ENCODE measurements at places on chromosomes 11 and 22.

- H3K27me3 ChIP-seq: no peaks in the 10 kb centered on the region
- H3K4me1 ChIP-seq: peaks cover 9% of the 10 kb centered on the region
- no peaks in the 10 kb centered on the region for H3K36me3 ChIP-seq
Observed at GRCh38 chr11:60860943-60861342, 5.2 kb upstream of the PTGDR2 start.

DNA sequence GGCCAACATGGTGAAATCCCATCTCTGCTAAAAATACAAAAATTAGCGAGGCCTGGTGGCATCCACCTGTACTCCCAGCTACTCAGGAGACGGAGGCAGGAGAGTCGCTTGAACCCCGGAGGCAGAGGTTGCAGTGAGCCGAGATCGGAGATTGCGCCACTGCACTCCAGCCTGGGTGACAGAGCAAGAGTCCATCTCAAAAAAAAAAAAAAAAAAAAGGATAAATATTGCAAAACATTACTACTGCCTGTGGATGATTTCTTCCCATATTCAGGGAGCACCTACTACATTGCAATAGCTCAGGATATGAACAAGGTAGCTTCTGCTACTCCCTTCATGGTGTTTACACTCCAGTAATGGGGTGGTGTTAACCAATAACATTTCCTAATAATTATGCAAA, 980.6 kb downstream of the NTM start:
- H3K27me3 ChIP-seq: peaks cover 50% of the 10 kb centered on the region
- H3K4me1 ChIP-seq: no peaks in the 10 kb centered on the region
- H3K36me3 ChIP-seq: no peaks in the 10 kb centered on the region
- H3K27ac ChIP-seq: no peak overlapping the region
- no peak for DNase-seq

- H3K27me3 ChIP-seq: no peaks in the 10 kb centered on the region
- peaks cover 25% of the 10 kb centered on the region for H3K4me1 ChIP-seq
- DNase-seq: peak; percentile 7
- H3K27ac ChIP-seq: peak overlapping the region; percentile 42
- H3K4me3 ChIP-seq: no peak overlapping the region
Observed at GRCh38 chr22:40414311-40414710, 43.9 kb downstream of the SGSM3 start.

DNA sequence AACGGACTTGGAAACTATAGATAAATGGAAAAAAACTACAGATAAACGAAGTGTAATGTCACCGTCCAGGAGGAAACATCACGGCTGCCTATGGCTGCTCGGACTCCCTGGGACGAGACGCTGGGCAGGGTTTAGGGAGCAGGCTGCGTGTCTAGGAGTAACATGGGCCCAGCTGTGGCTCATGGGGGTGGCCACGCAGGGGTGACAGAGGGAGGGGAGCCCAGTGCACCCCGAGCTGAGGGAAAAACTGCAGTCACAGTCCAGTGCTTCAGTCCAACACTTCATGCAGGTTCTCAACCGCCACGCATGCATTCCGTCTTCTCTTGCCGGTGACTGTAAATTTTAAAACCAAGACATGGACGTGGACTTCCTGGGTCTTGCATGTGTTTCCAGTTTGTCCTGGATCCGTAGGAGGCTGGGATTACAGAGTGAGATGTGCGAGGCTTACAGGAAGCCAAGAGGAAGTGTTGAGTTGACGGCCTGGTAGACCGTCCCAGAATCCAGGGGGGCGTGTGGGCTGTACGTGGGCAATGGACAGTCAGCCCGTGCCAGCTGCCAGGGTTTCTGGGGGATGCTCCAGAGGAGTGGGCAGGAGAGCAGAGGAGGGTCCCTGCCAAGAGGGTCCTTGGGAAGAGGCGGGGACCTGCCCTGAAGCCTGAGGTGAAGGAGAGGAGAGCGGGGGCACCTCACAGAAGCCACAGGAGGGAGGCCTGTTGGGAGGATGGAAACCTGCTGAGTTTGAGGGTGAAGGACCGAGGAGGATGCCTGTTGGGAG, 691.4 kb downstream of the BRD1 start:
- peaks cover 3% of the 10 kb centered on the region for H3K27me3 ChIP-seq
- H3K27ac ChIP-seq: no peak overlapping the region
- H3K36me3 ChIP-seq: no peaks in the 10 kb centered on the region
- no peak for DNase-seq
- H3K4me3 ChIP-seq: no peak overlapping the region

GRCh38 chr22:47009304-47010101, 247.1 kb downstream of the TBC1D22A start:
- H3K4me3 ChIP-seq: no peak overlapping the region
- no peak overlapping the region for H3K27ac ChIP-seq
- H3K4me1 ChIP-seq: peaks cover 4% of the 10 kb centered on the region
- H3K27me3 ChIP-seq: no peaks in the 10 kb centered on the region

- H3K4me3 ChIP-seq: no peak overlapping the region
- H3K36me3 ChIP-seq: no peaks in the 10 kb centered on the region
- peaks cover 10% of the 10 kb centered on the region for H3K4me1 ChIP-seq
Observed at GRCh38 chr11:2528301-2529050, 83.7 kb downstream of the KCNQ1 start.

DNA sequence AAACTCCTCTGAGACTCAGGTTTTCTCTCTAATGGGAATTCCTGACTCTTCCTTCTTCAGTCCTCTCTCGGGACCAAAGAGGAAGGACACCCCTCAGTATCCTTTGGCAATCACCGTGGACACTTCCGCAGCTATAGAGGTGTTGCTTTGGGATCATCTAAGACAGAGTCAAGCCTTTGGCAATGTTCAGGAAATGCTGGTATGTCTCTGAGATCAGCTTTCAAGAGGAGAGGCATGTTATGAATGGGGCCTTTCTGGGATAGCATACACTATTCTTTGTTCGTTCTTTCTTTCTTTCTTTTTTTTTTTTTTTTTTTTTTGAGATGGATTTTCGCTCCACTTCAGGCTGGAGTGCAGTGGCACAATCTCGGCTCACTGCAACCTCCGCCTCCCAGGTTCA, 14.2 kb upstream of the OLFML1 start:
- H3K27ac ChIP-seq: no peak overlapping the region
- no peak for DNase-seq
- H3K4me3 ChIP-seq: no peak overlapping the region

DNA sequence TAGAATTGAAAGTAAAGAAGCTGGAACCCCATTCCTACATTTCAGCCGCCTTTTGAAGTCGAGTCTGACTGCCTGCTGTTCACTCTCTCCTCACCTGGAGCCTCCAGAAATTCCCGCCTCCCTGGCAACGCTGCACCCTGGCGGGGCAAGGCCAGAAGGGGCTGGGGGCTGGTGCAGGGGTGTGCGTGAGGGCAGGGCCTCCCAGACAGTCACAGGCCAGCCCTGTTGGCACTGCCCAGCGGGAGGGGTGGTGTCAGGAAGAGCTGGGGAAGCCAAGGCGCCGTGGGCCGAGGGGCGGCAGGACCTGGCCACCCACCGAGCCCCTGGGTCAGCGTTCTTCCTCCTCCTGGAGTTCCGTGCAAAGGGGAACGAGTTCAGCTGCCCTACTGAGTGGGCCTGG, 123.2 kb downstream of the KCNQ1OT1 start:
- peaks cover 28% of the 10 kb centered on the region for H3K4me1 ChIP-seq
- no peak overlapping the region for H3K4me3 ChIP-seq
- no peak overlapping the region for H3K27ac ChIP-seq

DNA sequence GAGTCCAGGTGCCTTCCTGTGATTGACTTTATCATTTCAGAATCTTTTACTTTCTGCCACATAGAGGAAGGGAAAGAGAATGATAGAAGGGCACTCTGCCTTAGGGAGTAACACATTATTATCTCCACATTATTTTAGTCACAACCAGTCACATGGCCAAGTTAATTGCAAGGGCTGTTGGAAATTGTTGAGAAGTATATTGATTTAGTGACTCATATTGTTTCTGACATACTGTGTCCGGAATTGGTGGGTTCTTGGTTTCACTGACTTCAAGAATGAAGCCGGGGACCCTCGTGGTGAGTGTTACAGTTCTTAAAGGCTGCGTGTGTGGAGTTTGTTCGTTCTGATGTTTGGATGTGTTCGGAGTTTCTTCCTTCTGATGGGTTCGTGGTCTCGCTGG, 8.7 kb downstream of the OR51B4 start:
- H3K4me1 ChIP-seq: no peaks in the 10 kb centered on the region
- no peaks in the 10 kb centered on the region for H3K27me3 ChIP-seq
- H3K36me3 ChIP-seq: no peaks in the 10 kb centered on the region
- no peak overlapping the region for H3K4me3 ChIP-seq
- DNase-seq: no peak

GRCh38 chr22:24105013-24105360, 76.3 kb upstream of the SUSD2 start:
- no peak overlapping the region for H3K4me3 ChIP-seq
- peaks cover 76% of the 10 kb centered on the region for H3K36me3 ChIP-seq
- no peak for DNase-seq

DNA sequence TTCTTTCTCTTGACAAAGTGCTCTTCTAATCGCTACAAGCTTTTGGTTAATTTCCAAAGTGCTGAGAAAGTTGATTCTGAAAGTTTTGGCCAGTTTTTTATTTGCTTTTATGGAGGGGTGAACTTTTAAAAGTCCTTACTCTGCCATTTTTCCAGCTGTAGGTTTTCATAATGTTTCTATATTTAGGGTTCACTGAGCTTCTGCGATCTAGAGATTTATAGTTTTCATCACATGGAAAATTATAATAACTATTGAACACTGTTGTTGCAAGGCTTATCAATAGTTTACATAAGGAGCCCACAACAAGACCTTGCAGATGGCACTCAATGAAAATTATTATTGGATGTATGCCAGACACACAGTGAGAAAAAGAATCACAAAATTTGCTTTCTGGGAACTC, 55.1 kb downstream of the DLG2 start:
- no peak overlapping the region for H3K4me3 ChIP-seq
- no peaks in the 10 kb centered on the region for H3K27me3 ChIP-seq
- no peaks in the 10 kb centered on the region for H3K4me1 ChIP-seq
- DNase-seq: no peak
- no peaks in the 10 kb centered on the region for H3K36me3 ChIP-seq
- H3K27ac ChIP-seq: no peak overlapping the region

DNA sequence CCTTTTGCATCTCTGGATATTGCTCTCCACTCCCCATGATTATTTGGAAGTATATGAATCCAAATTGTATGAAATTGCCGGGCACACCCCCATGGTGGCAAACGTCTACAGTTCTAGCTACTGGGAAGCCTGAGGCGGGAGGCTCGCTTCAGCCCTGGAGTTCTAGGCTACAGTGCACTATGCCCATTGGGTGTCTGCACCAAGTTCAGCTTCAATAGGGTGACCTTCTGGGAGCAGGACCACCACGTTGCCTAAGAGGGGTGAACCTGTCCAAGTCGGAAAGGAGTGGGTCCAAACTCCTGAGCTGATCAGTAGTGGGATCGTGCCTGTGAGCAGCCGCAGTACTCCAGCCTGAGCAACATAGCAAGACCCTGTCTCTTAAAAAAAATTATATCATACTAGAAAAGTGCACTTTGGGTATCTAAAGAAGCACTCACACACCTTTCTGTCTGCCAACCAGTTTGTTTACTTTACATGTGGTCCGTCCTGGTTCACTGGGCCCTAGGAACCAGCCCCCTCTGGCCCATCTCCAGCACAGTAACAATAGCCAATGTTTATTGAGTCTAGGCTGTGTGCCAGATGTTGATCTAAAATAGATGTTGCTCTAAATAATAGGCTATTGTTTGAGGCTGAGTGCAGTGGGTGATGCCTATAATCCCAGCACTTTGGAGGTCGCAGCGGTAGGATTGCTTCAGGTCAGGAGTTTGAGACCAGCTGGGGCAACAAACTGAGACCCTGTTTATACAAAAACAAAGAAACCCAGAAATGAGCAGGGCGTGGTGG, 16.4 kb upstream of the KAT5 start:
- H3K27me3 ChIP-seq: peaks cover 29% of the 10 kb centered on the region
- H3K4me3 ChIP-seq: no peak overlapping the region
- no peaks in the 10 kb centered on the region for H3K36me3 ChIP-seq
- no peak for DNase-seq
- no peak overlapping the region for H3K27ac ChIP-seq

DNA sequence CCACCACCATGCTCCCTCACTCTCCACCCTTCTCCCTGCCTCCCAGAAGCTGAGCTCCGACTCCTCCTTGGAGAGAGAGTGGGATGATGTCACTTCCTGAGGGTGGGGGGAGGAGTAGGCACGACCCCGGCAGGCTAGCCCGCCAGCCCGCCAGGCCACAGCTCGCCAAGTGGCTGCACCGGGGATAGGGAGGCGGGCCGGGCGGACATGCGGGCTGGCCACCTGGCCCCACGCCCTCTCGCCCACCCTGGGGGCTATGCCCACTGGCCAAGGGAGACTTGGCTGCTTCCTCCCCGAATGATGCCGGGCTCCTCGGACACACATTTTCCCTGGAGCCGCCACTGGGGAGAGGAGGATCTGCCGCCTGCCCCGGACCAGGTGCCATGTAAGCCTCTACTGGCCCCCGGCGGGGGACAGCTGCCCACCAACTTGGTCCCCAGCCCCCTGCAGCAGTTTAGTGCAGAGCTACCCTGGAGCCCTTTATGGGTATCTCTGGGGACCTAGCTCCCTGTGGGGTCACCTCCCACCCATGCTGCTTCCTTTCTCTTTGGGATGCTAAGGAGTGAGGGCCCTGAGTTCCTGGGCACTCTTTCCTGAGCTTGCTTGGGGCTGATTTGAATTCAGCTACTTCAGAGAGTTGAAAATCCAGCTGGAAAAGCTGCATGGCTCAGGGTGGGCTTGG, 33.7 kb upstream of the MYRF start:
- peak; percentile 82 for DNase-seq
- peaks cover 8% of the 10 kb centered on the region for H3K27me3 ChIP-seq
- no peak overlapping the region for H3K27ac ChIP-seq
- peaks cover 2% of the 10 kb centered on the region for H3K36me3 ChIP-seq
- peak overlapping the region; percentile 64 for H3K4me3 ChIP-seq

Data from mesenchymal stem cell (in vitro differentiated cells and primary cell).